ENCODE measurements at places on chromosomes 7 and 10.

- no peak for DNase-seq
Measured at GRCh38 chr7:108634036-108634435, 64.4 kb downstream of the DNAJB9 start.

- DNase-seq = no peak
Measured at GRCh38 chr7:36686499-36686898, 37.8 kb downstream of the AOAH start.

DNA sequence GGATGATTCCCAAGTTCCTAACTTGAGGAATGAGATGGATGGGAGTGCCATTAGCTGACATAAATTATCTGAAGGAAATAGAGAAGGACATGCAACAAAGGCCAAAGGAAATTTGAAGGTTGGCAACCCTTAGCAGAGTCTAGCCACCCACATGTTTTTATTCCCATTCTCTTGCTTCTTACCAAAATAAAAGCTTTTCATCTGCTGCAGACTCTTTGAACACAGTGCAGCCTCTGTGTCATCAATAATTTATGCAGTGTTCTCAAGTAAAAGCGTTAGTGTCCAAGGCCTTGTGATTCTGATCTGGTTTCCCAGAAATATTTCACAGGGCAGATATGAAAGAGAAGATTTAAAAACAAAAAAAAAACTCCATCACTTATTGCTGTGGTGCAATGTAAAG is 98.5 kb downstream of the ST7 start:
- no peak for DNase-seq

DNA sequence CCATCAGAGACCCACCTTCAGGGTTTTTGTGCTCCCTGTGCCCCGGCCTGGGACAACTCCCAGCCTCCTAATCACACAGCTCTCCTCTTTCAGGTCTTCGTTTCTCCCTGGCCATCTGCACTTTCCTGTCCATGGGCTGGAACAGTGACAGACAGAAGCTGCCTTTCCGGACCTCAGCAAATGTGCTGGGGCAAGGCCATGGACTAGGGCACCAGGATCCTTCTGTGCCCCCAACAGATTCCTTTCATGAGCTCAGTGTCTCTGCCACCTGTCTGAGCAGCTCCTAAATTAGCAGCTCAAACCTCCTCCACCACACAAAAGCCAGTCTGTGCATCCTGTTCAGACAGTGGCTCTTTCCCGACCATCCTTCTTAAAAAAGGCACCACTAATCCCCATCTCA is 41.9 kb upstream of the FRMD4A start:
- DNase-seq = no peak

GRCh38 chr7:70322856-70323255 is 724.6 kb downstream of the AUTS2 start:
- no peak for DNase-seq

DNA sequence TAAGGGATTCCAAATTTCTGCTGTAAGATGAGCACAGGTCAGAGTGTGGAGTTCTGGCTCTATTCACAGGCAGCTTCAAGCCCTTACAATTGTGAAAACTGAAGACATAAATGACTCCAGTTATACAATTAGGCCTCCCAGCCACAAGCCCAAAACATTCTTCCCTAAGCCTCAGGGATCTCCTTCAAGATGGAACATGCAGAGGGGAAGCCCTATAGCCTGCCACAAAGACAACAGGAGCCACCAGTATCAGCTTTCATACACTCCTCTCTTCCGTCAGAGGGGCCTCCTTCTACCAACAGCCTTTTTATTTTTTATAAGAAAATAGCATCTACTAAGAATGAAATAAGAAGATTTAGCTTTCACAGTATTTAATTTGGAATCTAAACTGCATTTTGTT is 46.5 kb downstream of the DLD start:
- DNase-seq = no peak

- no peak for DNase-seq
Measured at GRCh38 chr10:30184397-30185033, 125.1 kb upstream of the JCAD start.

- no peak for DNase-seq
Measured at GRCh38 chr10:59854571-59854970, 51.8 kb downstream of the CCDC6 start.

DNA sequence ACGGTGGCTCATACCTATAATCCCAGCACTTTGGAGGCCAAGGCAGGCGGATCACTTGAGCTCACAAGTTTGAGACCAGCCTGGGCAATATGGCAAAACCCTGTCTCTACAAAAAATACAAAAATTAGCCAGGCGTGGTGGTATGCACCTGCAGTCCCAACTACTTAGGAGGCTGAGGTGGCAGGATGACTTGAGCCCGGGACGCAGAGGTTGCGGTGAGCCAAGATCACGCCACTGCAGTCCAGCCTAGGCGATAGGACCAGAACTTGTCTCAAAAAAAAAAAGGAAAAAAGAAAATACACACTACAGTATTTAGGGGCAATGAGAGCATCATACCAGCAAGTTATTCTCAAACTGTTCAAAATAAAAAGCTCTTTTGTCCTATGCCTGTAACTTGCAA is 59.5 kb downstream of the ABI1 start:
- DNase-seq = no peak

DNA sequence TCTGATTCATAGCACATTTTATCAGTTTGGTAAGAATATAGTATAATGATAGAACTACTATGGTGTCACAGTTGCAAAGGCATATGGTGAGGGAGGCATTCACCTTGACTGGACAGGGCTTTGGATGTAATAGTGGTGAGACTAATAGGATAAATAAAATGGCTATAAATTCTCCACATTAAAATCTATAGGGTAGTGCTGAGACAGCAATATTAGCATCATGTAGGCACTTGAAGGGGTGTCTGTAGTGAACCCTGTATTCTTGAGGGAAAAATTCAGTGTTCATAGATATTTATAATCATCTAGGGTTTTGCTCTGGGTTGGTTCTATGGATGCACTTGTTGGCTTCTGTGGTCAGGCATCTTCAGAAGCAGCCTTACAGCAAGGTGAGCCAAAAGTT is 59.3 kb upstream of the ICA1 start:
- no peak for DNase-seq

DNA sequence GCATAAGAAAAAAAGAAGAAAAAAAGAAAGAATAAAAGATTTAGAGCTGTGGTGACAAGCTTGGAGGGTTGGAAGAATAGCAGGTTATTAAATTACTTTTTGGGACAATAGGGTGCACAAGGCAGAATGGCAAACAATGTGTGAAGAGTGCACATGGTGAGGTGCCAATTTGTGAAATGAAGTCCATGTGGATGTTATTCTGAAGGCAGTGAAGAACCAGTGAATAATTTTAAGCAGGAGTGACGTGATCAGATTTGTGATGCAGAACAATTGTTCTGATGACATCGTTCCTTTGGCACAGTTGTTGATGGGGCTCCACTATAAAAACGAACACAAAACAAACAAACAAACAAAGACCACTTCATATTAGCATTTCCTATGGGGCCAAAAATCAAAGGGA is 700.3 kb downstream of the NRG3 start:
- DNase-seq = no peak

DNA sequence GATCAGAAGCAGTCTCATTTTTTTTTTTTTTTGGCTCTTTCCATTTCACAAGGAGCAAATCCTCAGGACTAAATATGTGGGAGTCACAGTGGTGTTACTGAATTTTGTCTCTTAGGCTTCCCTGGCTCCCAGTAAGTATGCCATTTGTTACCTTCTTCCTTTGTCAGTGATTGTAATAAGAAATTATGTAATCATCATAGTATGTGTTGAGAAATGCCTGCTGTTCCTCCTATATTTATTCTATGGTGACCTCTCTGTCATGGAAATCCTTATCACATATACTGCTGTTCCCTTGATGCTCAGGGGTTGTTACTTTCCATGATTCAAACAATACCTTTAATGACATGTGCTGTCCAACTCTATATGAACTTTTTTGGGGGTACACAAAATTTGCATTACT is 4.8 kb upstream of the OR9A4 start:
- no peak for DNase-seq

DNA sequence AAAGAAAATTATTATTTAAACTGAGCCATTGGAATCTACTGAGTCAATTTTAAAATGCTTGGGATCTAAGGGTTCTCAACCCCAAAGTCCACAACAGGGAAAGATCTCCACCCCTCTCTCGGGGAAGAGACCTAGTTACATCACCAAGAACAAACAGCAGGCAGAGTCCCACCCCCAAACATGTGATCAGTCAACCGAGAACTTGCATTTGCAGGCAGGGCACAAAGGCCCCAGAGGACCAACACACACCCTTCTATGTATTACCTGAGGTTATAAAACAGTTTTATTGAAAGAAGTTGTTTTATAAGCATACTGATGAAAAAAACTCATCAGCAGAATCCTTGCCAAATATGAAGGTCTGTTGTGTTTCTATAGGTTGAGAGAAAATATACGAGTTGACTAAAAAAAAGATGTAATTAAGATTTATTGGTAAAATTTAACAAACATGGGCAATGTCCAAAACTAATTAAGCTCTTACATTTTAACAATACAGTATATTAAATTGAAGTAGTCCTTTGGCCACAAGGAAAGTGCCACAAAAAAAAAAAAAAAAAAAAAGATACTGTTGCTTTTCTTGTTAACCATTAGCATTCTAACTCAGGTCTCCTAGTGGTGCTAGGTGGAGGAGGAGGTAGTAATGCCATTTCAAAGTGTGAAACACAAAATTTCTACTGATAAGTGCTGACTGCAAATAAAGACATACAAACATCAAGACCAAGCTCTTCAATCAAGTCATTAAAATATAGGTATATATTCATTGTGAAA is 975 bp upstream of the USP54 start:
- no peak for DNase-seq

DNA sequence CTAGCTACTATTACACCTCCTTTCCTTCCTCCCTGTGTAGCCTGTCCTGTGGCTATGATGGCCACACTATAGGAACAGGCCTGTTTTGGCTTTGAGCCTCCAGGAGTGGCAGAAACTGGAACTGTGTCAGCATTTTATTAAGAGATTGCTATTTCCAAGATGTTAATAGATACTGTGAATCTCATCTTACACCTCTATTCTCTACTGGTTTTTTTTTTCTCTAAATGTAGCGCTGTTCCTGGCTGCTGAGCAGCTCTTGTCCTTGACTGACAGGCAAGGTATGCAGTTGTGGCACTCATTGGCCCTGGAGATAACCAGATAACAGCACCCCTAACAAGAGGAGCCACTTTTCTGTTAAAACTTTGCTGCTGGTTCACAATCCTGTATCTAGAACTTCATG is 119.5 kb downstream of the EXOC4 start:
- DNase-seq = no peak

GRCh38 chr7:55441774-55442522 is 76.8 kb downstream of the LANCL2 start:
- DNase-seq = no peak

GRCh38 chr7:141544831-141545230 is 6.4 kb upstream of the AGK start:
- DNase-seq = no peak

DNA sequence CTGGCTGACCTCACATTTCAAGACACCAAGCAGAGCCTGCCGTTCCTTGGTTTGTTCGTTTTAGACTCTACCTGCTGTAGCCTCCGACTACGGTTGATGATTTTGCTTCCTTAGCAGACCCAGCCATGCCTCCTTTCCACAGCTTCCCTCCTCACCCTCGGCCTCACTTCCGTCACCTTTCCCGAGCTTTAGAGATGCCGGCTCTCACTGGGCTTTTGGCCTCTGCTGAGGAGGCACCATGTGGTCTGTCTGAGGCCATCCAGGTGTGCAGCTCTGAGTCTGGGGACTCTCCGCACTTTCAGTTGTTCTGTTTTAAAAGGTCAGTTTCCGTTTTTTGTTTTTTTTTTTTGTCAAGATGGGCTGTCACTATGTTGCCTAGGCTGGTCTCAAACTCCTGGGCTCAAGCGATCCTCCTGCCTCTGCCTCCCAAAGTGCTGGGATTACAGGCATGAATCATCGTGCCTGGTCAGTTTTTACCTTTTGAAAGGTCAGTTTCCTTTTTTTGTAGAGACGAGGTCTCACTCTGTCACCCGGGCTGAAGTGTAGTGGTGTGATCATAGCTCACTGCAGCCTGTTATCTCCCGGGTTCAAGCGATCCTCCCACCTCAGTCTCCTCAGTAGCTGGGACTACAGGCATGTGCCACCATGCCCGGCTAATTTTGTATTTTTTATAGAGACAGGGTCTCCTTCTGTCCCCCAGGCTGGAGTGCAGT is 11.7 kb downstream of the ORAI2 start:
- DNase-seq = no peak

- DNase-seq = no peak
Measured at GRCh38 chr7:117949232-117949631, 76.0 kb upstream of the CTTNBP2 start.

GRCh38 chr10:99457813-99458212 is 27.4 kb upstream of the GOT1 start:
- no peak for DNase-seq

DNA sequence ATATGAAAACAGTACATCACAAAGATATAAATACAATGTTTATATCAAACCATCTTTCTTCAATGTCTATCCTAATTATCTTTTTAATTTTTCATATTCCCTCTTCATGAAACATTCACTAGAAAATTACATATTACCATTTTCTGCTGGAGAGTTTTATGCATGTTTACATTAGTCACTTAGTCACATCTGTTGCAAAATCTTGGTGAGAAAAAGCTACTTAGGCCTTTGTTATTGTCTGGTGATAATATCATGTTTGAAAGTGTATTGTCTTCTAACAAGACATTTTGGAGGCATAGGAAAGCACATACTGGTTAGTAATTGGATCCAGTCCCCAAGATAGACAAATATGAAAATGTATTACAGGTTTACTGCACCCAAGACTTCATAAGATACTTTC is 163.6 kb downstream of the GNAI1 start:
- no peak for DNase-seq

DNA sequence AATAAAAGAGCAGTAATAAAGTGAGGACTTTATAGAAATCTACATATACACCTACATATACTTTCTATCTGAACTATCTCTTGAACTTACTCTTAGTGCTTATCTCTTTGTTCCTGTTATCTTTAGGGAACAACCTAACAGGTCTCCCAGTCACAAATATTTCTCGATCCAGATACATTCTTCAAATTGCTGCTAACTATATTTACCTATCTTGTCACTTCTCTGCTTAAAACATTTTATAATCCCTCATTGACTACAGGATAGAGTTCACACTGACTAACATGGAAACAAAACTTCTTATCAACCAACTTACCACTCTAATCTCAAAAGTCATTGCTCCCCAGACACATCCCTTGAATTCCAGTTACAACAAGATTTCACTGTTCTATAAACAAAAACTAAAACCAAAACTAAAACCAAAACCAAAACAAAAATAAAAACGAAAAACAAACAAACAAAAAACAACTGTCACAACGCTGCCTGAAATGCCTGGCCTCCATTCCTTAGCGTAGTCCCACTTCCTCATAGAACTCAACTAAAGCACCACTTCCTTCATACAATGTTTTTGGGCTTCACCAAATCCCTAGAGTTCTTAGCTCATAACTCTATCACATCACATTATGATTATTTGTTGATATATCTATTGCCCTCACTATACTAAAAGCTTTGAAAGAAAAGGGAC is 134.7 kb downstream of the SEMA3D start:
- DNase-seq = no peak

GRCh38 chr7:222716-223041 is 30.3 kb downstream of the FAM20C start:
- no peak for DNase-seq

- no peak for DNase-seq
Measured at GRCh38 chr10:112126901-112127300, 56.7 kb downstream of the GPAM start.

Data from activated gamma-delta T cell (primary cell).